RPMI7951 (cell line): ENCODE measurements at places on chromosomes 7 and 10. TPM values are rescaled to one million over a fixed set of nuclear protein-coding genes. Genes with fewer than 3 reads are reported as not detected.

Gene H2AZ2
- total RNA-seq = 822 and 1,026 TPM in 2 replicates

Gene PEX1
- total RNA-seq = 11.6 and 13.2 TPM in 2 replicates

Gene NPFFR1
- not detected in 2 replicates for total RNA-seq

Gene CPN1
- total RNA-seq = not detected in 2 replicates

Gene VIPR2
- total RNA-seq = not detected in 2 replicates

Gene EFCAB10
- total RNA-seq = not detected in 2 replicates

Gene CYP2E1
- not detected in 2 replicates for total RNA-seq

Gene KCNIP2
- 0.12 and 0.59 TPM in 2 replicates for total RNA-seq

Gene PLAU
- total RNA-seq = 173 and 188 TPM in 2 replicates

Gene GOLGA7B
- total RNA-seq = 2.9 and 3.1 TPM in 2 replicates

- no peak for DNase-seq
Measured at GRCh38 chr7:95904099-95904498, 131.7 kb downstream of the DYNC1I1 start.

GRCh38 chr10:72337039-72337629 lies 17.6 kb downstream of the DNAJB12 start:
- DNase-seq = peak; percentile 57

DNA sequence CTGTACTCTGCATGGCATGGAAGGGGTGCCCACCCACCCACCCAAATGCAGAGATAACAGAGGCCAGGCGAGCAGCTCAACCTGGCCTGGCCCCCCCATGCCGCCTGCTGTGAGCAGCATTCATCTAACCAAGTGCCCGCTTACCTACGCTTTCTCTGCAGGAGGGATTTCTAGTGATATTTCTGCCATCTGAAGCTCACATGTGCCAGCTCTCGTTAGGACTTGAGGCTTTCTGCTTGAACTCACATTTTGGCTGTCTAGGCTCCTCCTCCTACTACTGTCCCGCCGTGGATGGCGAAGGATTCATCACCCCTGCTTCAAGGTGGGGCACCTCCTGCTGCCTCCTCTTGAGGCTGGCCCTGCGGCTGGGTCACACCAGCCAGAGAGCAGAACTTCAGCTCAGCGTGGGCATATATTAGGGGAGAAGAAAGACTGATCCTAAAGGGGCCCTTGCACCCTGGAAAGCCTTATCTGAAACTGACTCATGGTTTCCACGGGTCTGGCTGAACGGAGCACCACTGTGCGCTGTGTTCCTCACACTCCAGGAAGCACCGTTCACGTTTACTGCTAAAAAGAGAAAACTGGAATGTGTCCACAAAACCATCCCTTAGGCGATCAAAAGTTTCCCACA lies 45.5 kb downstream of the CTBP2 start:
- DNase-seq = no peak

- DNase-seq = no peak
Measured at GRCh38 chr7:29360633-29361625, 166.4 kb downstream of the CHN2 start.

DNA sequence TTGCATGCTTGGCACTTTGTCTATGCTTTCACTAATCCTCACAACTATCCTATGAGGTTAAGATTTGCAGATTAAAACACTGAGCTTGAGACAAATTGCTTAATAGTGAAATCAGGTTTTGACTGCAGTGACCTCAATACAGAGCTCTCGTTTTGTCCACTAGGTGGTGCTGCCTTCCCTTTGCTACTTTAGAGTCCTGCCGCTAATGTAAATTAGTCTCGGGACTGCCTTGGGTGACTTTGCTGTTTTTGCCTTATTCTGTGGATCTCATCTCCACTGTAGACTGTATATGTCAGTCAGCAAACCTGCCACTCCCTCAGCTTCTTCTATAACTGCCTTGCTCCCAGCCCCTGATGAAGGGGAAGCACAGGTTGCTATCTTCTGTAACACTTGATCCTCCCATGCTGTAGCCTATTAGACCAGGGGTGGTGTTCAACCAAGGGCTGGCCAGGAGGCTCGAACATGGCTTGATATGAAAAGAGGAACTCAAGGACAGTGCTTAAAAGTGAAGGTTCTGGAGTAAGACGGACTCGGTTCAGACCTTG lies 26.0 kb downstream of the ASB4 start:
- peak; percentile 75 for DNase-seq

- DNase-seq = no peak
Measured at GRCh38 chr10:70053218-70053840, 683 bp downstream of the MACROH2A2 start.

DNA sequence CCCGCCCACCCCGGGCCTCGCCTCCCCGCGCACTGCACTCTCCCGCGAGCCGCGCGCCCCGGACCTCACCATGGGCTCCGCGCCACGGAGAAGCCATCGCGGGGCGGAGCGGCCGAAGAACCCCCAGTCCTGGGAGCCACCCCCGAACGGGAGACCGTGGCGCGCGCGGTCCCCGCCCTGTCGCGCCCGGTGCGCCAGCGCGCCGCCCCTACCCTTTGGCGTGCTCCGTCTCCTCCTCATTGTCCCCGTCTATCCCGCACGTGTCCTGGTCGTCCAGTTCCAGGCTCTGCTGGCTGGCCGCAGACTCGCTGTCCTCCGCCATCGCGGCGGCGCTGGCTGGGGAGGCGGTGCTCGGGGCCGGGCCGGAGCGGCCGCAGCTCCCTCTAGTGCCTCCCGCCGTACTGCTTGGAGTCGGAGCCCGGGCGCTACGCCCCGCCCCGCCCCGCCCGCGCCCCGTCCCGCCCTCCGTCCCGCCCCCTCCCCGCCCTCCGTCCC lies at the start of gene NMT2:
TSS of gene NMT2 (minus strand) at position 403 of the 495 bp plus-strand sequence. CDS start at position 322, 81 bp downstream.
- peak; percentile 84 for DNase-seq

- no peak for DNase-seq
Measured at GRCh38 chr10:101287183-101287996, 58.1 kb upstream of the LBX1 start.

- DNase-seq = peak; percentile 13
Measured at GRCh38 chr10:116278846-116279245, 5.8 kb upstream of the GFRA1 start.

GRCh38 chr7:131735101-131735500 lies 178.7 kb upstream of the PODXL start:
- no peak for DNase-seq

DNA sequence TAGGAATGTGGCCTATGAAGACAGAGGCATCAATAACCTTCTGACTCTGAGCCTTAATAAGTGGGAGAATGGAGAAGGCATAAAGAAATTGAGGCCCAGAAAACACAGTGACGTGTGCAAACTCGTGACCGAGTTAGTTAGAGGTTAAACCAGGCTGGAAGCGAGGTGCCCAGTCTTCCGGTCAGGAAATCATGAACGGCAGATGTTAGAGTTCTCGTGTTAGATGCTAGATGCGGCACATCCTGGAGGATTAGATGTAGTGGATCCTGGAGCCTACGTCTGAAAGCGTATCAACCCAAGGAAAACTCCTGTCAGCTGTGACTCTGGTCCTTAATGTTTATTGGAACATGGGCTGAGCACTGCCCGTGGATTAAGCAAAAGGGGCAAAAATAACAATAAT lies 275.9 kb downstream of the TCF7L2 start:
- DNase-seq = no peak

- DNase-seq = no peak
Measured at GRCh38 chr7:40393660-40394059, 258.9 kb downstream of the SUGCT start.

GRCh38 chr10:51502124-51502523 lies 197.3 kb downstream of the CSTF2T start:
- no peak for DNase-seq

GRCh38 chr7:101154693-101155102 lies 422 bp downstream of the AP1S1 start:
- DNase-seq = no peak

DNA sequence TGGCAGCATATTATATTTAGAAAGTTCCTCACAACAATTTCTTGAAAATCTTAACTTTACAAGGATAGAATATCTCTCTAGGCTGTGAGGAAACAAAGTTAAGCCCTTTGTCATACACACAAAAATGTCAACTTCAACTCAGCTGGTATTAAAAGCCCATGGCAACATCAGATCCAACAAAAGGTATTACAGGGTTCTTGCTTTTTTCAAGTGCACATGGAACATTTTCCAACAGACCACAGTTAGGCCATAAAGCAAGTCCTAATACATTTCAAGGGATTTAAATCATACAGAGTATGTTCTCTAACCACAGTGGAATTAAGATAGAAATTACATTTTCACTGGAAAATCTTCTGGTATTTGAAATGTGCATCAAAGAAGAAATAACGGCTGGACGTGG lies 71.9 kb upstream of the OIT3 start:
- DNase-seq = no peak

DNA sequence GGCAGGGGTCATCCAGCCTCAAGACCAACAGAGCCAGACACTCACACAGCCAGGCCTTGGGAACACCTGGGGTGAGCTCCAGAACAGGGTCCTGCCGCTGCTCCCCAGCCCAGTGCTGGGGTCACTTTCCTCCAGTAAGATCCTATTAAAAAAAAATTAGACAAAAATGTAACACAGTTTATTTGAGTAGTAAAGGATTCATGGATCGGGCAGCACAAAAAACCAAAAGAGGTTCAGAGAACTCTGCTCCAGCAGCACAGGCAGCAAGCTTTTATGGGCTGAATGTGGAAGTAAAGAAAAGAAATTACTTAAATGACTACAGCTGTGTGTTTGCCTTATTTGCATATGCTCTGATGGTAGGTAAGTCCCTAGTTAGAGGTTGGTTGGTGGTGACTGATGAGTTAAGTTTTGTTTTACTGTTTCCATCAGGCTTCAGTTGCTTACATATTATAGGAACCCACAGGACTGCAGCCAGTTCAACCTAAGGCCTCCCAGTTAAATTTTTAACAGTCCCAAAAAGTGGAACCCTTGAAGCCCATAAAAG lies 80.5 kb upstream of the FGFR2 start:
- no peak for DNase-seq

DNA sequence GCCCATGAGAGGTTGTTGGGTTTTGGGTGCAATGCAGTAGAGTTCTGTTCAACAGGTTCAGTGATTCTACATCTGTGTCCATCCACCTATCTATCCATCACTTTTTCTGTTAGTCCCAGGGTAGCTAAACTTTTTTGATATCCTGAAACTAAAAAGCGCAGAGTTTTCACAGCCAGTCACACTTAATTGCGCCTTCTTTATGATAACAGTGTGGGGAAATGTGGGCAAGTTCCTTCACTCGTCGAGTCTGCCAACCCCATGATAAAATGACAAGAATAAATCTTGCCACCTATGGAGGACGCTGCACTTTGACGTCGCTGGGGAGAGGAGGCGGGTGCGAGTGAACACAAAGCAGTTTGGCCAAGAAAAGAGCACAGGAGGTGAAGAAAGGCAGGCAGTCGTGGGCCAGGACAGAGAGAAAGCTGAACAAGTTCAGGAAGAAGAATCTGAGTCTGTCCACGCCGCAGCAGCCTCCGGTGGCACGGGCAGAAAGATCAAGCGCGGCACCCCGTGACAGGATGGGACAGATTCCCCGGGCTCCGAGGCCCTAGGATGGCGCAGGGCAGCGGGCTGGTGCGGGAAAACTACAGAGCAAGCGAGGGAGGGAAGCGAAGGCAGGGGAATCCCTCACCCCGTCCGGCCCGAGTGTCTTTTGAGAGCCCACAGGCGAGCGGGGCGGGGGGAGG lies 9.2 kb downstream of the SP8 start:
- peak; percentile 10 for DNase-seq

- DNase-seq = no peak
Measured at GRCh38 chr7:94595717-94596116, 60.2 kb downstream of the SGCE start.

DNA sequence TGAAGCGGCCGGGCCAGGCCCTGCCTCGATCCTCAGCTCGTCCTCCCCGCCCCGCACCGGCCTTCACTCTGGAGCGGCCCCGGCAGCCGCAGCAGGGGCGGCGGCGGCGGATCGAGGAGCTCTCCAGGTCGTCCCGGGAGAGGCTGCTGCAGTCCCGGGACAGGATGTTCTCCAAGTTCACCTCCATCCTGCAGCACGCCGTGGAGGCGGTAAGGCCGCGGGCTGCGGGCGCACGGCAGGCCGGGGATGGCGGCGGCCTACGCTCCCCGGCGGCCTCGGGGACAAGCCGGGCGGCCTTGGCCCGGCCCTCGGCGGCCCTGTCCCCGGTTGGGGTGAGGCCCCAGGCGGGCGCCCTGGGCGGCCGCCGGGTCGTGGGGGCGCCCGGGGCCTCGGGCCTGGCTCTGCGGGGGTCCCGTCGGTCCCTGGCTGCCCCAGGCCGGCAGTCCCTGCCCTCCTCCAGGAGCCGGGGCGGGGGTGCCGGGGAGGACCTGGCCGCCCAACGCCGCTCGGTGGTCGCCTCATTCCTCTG lies 399 bp downstream of the FHIP2A start:
- DNase-seq = peak; percentile 49

GRCh38 chr7:82105463-82105862 lies 335.6 kb upstream of the HGF start:
- peak; percentile 80 for DNase-seq

DNA sequence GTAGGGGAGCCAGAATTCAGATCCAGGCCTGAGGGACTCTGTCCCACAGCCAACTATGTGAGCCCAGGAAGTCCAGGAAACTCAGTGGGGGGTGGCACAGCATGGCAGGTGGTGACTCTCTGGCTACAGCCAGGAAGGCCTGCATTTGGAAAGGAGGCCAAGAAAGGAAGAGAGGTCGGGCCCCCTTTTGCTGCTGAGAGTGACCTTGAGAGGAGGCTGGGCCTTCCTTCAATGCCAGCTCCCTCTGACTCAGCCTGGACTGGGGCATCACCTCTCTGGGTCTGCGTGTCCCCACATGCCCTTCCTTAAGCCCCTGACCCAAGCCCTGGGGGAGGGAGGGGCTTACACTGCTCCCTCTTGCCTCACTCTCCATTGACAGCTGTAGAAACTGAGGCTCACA lies 6.4 kb upstream of the MYL10 start:
- DNase-seq = peak; percentile 50

GRCh38 chr10:122703483-122704448 lies 4.1 kb upstream of the C10orf120 start:
- DNase-seq = peak; percentile 44

- no peak for DNase-seq
Measured at GRCh38 chr7:111262293-111263116, 171.6 kb downstream of the LRRN3 start.

DNA sequence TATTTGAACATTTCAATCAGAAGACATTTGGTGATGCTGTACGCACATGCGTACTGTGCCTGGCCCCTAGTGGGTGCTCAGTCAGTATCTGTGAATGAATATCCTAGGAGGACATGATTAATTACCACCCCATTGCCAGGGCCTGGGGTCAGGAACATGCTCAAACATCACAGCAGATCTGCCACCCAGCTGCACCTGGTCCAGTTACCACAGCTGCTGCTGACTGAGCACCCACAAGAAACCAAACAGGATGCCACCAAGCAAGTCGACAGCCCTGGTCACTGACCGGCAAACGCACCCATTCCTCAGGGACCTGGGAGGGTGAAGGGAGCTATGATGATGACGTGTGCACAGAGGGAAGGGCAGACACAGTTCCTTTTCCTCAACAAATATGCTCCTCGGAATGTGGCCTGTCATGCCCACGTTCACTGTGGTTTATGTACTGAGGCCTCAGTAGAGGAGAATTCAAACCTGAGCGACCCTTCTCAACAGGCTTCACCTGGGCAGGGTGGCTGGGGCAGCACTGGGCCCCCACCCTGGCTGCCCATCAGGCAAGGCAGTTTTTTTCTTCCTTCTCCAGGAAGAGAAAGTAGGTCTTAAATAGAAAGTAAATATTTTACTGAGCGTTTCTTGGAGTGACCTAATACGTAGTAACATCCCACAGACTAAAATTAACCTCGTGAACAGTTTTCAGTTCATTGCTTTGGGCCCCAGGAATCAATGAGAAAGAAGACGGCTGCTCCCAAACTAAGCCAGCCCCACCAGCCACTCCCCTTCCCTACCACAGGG lies 13.4 kb downstream of the CTBP2 start:
- DNase-seq = no peak

GRCh38 chr10:24988831-24989640 lies 26.9 kb downstream of the ENKUR start:
- no peak for DNase-seq

GRCh38 chr10:905972-906371 lies 25.5 kb downstream of the LARP4B start:
- no peak for DNase-seq
